ENCODE measurements at places on chromosomes 12 and 14.

DNA sequence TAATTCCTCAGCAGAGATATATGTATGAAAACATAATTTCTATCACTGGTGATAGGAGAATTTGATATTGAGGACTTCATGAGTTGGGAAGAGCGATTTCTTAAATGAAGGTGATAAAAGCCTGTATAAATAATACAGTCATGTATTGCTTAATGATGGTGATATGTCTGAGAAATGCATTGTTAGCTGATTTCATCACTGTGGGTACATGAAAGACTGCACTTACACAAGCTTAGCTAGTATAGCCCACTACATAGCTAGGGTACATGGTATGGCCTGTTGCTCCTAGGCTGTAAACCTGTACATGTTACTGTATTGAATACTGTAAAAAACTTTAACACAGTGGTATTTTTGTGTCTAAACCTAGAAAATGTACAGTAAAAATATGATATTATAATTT is 63.4 kb downstream of the ANO4 start:
- DNase-seq, result no peak

GRCh38 chr12:107903341-107904061 is 129.0 kb downstream of the ASCL4 start:
- DNase-seq, result peak; percentile 29

GRCh38 chr14:47763188-47763854 is 87.9 kb upstream of the MDGA2 start:
- DNase-seq, result no peak

- no peak for DNase-seq
These were observed 233.3 kb downstream of the CCDC59 start for GRCh38 chr12:82124711-82125380.

- DNase-seq, result no peak
These were observed 45.5 kb downstream of the SPATA7 start for GRCh38 chr14:88430976-88431375.

DNA sequence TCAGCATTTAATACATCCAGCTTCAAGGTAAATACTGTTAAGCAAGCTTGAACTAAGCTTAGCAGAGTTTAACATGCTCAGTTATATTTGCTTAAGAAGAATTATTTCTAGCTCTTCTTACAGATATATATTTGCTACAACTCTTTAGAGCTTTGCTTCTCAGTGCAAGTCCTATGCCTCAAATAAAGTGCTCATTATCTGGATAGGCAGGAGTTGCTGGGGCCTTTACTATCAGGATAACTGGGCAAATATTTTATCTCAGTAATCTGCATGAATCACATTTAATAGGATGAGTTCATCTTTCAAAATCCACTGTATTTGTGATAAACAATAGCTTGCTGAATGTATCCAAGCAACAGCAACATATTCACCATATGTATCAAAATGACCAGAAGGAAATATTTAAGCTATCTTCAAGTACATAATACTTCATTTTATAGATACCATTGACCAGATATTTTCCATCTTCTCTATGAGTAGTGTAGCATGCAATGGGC is 187.6 kb downstream of the NOVA1 start:
- no peak for DNase-seq

DNA sequence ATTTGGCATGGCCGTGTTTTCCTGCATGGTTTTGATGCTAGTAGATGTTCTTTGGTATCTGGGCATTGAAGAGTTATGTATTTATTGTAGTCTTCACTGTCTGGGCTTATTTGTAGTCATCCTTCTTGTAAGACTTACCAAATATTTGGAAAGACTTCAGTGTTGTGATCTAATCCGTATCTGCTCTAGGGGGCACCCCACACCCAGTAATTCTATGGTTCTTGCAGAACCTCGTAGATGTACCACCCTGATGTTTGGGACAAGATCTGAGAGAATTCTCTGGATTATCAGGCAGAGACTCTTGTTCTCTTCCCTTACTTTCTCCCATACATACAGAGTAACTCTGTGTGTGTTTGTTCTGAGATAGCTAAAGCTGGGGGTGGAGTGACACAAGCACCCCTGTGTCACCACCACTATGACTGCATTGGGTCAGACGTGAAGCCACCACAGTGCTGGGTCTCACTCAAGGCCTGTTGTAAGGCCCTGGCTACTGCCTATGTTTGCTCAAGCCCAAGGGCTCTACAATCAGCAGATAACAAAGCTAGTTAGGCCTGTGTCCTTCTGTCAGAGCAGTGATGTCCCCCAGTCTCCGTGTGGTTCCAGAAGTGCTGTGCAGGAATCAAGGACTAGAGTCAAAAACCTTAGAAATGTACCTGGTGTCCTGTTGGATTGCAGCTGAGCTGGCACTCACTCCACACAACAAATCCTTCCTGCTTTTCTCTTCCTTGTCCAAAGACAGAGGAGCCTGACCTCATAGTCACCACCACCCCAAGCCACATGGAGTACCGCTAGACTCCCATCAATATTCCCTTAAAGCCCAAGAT is 9.6 kb downstream of the RDH16 start:
- DNase-seq, result no peak

DNA sequence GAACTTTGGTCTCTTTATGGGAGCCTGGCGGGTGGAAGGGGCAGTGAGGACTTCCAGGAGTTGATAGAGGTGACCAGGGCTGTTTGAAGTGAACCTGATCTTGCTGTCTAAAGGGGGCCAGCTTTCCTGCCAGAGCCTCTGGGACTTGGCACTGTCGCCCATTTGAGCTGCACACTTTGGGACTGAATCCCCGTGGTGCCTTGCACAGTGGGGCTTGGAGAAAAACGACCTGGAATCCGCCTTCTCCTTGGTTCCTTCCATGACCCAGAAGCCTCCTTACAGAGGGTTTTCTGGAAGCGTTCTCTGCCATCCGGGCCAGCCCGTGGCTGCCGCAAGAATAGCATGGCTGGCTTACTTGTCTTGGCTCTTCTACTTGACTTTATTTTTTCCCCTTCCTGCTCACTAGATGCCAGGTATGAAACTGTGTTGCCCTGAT is 2.0 kb downstream of the RFLNA start:
- DNase-seq, result no peak

DNA sequence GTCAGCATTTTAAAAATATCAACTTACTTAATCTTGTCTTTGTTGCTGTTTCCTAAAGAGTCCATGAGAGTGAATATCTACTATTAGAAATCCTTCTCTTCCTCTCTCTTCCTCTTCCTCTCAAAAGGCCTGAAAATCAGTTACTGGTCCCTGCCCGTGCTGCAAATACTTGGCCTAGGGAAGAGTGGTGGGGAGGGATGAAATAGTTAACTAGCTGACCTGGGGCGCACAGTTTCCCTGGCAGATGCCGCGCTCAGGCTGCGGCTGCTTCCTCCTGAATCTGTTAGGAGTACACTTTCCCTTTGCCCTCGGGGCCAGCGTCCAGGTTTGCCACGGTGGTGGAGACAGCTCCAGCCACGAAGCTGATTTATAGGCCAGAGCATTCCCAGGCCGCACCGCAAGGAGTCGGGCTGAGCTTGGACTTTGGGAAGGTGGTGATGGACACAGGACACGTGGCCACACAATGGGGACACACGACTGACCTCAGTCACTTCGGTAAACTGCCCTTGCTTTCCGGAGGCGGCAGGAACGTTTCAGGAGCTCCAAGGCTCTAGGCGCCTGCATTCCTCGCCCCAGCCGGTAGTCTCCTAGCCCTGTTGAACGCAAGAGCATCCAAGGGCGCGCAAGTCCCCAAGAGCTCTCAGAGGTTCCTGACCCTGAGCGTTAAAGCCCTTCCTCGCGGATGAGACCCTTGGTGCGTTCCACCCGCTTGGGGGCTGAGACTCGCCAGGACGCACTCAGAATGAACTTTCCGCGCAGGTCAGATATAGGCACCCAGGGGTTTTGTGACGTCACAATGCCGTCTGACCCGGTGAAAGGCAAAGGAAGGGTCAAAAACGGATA is 7.1 kb upstream of the ASCL1 start:
- no peak for DNase-seq

DNA sequence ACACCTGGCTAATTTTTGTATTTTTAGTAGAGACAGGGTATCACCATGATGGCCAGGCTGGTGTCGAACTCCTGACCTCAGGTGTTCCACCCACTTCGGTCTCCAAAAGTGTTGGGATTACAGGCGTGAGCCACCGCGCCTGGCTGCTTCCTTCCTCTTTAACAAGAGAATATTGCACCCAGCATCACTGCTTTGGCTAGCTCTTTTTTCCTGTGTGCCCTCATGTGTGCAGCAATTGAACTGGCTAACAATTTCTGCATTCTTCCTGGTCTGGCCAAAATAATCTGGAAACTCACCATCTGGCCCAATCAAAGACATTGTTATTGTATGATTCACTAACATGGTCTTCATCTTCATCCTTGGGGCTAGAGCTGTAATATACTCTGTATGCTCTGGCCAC is 2.7 kb upstream of the ASB8 start:
- DNase-seq, result no peak

DNA sequence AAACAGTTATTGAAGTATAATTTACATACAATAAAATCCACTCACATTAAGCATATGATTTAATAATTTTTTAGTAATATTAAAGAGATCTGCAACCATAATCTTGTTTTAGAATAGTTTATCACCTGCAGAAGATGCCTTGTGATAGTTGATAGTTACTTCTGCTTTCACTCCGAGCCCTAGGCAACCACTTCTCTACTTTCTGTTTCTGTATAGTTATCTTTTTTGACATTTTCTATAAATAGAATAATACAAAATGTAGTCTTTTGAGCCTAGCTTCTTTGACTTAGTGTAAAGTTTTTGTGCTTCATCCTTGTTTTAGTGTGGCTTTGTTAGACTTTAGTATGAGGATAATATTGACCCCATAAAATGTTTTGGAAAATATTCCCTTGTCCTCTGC is 111.0 kb downstream of the MNAT1 start:
- no peak for DNase-seq

- DNase-seq, result no peak
These were observed 10.0 kb downstream of the ANKRD9 start for GRCh38 chr14:102499401-102500157.

DNA sequence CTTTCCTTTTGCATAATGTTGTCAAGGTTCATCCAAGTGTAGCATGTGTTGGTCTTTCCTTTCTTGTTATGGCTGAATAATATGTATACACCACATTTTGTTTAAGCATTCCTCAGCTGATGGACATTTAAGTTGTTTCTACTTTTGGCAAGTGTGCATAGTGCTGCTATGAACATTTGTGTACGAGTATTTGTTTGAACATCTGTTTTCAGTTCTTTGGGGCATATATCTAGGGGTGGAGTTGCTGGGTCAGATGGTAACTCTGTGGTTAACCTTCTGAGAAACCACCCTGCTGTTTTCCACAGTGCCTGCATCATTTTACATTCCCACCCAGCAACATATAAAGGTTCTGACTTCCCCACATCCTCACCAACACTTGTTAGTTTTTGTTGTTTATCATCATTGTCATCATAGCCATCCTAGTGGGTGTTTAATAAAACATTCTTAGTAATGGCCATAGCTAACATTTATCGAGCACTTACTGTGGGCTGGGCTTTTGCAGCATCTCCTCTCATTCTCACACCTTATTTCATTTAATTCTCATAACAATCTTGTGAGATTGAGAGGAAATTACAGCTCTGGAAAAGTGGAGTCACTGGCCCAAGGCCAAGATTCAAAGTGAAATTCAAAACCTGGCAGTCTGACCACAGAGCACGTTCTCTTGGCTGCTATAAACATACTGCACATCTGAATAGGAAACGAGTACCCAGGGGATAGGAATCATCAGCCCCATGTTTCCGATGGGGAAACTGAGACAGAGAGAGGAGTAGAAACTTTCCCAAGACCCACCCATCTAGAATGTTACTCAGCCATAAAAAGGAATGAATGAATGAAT is 193.6 kb downstream of the KSR2 start:
- DNase-seq, result no peak

GRCh38 chr12:124553862-124554428 is 13.5 kb downstream of the NCOR2 start:
- DNase-seq, result no peak
